ENCODE measurements at places on chromosomes 4 and X.

DNA sequence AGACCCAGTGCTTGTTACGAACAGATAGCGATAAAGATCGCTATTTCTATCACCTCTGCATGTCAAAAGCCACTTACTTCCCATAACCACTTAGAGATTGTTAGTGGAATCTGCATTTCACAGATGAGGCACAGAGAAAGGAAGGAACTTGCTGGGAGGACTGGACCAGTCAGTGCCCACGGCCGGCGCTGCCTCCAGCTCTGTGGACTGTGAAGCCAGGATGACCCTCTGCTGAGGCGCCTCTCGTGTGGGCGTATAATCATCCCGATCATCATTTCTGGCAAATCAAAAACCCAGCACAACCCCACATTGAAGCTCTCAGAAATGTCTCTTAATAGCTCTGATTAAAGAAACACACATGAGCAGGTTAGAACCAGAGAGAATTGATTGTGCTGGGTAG, 61.5 kb upstream of the ADRA2C start:
- DNase-seq: no peak

GRCh38 chr4:87032884-87033533, 98.2 kb downstream of the AFF1 start:
- DNase-seq: peak; percentile 8

DNA sequence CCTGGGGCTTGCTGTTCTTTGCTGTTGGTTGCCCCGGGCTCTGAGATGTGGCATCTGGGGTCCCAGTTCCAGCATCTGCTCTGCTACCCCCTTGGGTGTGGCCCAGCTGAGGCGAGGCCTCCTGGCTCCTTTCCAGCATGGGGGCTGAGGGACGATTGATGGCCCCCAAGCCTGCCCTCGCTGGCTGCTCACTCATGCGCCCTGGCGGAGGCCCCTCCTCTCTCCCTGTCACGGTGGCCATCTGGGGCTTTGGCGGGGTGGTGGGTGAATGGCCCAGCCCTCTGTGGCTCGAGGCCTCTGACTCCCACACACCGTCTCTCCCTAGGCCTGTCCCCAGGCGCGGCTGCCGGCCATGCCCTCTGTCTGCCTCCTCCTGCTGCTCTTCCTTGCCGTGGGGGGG, 1.8 kb downstream of the PLXNA3 start:
- no peak for DNase-seq

- peak; percentile 27 for DNase-seq
Measured at GRCh38 chr4:188113156-188113555, 3.8 kb upstream of the TRIML2 start.

DNA sequence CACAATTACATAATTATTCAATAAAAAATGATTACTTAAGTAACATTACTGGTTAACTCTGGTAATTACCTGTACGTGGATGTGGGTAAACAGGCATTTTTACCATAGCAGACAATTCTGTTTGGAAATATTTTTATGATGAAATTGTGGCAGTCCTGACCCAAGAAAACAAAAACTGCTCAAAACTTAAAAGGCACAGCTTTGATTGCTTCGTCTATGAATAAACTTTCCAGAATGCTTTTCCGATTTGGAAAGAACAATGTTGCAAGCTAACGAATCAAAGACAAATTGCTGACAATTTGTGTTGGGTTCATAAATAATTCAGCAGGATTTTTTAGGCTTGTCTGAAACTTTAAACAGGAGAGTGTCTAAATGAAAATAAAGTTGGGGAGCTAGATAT, 150.6 kb upstream of the GYPA start:
- DNase-seq: no peak

DNA sequence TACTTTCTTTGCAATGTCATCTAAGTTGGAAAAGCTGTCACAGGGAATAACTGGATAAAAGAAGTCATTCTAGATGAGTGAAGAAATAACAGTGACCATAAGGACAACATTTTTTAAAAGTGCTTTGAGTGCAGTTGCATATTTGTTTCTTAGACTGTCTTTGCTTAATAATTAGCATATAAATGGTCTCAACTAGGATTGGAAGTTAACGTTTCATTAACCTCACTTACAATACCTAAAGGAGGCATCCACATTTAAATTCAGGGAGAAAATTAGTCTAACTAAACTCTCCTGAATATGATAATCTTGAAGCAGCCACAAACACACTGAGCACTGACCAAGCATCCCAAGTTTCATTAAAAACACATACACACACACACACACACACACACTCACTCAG, 780.7 kb downstream of the PCDH18 start:
- DNase-seq: no peak

- no peak for DNase-seq
Measured at GRCh38 chr4:183589461-183590099, 69.4 kb downstream of the RWDD4 start.

DNA sequence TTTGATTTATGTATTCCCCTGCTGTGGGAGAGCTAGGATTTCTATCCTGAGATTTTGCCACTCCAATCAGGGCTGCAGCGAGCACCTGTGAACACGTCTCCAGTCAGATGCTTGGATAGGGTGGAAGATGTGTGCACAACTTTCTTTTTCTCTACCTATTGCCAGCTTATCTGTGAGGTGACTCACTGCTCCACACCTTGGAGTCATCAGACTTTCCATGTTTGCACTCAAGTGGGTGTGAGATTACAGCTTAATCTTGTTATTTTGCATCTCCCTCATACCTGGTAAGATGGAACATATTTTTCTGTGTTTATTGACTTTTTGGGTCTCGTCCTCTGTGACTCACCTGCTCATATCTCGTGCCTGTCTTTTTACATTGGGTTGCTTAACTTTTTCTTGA, 32.2 kb downstream of the PSAPL1 start:
- no peak for DNase-seq

- DNase-seq: no peak
Measured at GRCh38 chrX:146186540-146186939, 368.9 kb downstream of the SLITRK2 start.

GRCh38 chr4:185651137-185651677, 115.9 kb upstream of the PDLIM3 start:
- no peak for DNase-seq

DNA sequence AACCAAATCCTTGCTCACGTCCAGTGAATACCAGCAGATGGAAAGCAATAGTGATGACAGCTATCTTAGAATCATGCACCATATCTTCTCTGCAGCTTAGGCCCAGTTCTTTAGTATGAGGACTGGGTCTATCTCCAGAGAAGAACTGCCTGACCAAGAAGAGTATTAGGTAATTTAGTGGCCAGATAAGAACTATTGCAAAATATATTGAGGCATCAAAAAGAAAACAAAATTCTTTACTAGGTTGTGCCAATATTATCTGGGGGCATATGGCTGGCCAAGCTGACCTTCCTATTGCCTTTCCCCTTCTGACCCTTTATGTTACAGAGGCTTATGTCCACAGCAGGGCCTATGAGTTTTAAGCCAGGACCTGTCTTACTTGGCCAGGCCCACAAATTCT, 91.2 kb downstream of the RLIM start:
- no peak for DNase-seq

DNA sequence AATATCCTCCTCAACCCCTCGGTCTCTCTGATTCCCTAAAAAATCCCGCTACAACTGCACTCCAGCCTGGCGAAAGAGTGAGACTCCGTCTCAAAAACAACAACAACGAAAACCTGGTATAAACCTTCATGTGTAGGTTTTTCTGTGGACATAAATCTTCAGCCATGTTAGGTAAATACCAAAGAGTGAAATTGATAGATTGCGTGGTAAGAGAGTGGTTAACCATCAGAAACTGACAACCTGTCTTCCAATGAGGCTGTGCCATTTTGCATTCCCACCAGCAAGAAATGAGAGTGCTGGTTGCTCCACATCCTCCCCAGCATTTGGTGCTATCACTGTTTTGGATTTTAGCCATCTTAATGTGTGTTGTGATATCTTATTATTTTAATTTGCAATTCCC, 10.9 kb downstream of the TBC1D19 start:
- no peak for DNase-seq

GRCh38 chr4:153084224-153084979, 119.8 kb upstream of the TRIM2 start:
- no peak for DNase-seq

GRCh38 chr4:155252327-155252726, 43.9 kb downstream of the NPY2R start:
- DNase-seq: no peak

GRCh38 chr4:612052-612748, 13.2 kb upstream of the PDE6B start:
- DNase-seq: no peak

DNA sequence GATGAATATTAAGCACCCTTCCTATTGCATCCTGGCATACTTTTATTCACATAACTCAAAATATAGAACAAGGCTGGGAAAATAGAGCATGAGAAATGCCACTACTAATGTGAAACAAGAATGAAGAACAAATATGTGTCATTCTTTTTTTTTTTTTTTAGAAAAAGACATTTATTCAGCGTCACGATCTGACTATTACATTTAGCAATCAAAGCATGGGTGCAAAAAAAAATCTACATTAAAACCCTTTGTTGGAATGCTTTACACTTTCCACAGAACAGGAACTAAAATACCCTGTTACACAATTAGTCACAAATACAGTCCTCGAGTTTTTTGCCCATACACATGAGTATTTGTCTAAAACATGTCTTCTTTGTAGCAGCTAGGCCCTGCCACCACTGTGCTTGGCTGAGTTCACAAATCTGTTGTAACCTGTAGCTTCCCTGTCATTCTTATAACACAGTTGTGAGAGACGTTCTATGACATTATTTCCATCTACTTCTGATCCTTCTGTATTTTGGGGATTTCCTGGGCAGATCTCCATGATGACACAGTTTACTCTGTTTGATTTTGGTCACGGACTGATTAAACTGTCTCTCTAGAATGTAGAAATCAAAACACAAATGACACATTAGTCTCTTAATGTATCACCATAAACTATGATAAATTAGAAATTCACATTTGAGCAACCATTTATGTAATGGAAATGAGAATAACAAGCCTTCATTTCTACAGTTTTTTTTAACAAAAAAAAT, 9.4 kb upstream of the TET2 start:
- DNase-seq: no peak

DNA sequence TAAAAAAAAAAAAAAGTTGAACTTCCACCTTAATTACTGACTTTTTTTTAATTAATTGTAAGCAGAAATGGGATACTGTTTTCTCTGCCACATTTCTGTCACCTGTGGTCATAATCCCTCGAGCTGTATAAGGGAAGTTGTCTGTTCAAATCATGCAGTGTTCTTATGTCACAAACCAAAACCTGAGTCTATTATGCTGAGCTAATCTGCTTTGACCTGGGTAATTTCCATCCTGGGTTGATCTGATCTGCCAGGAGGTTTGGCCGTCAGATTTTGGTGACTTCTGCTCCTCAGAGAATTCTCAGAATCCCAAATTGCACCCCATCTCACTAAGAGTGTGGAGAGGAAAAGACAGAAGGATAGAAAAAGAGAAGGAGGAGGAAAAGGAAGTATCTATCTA, 683.1 kb downstream of the KCTD8 start:
- DNase-seq: no peak

DNA sequence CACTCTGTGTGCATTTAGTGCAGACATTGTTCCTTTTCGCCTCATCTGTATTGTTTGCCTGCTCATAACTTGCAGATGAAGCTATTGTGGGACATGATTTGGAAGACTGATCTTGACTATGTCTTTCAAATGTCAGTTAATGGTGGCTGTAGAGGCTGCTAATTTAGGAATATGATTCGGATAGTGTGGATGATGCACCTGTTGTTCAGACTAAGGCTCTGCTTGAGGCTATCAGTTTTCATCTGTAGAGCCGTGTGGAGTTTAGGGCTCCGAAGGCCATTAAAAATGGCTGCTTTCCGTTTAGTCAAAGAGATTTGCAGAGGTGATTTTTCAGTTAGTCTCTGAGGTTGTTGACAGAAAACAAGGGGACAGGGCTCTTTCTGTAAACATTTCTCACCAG, 102.0 kb downstream of the GBA3 start:
- DNase-seq: no peak

DNA sequence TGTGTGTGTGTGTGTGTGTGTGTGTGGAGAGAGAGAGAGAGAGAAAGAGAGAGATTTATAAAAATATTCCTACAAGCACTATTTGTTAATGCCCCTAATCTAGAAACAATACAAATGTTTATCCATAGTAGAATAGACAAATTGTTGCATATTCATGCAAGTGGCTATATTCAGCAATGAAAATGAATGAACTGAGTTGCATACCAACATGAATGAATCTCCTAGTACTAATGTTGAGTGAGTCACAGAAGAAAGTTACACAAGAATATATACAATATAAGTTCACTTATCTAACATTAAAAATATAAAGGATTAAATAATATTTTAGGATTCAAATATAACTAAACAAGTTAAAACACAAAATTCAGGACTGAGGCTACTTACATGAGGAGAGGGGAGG, 456.8 kb upstream of the AMOT start:
- no peak for DNase-seq

GRCh38 chrX:49165901-49166881, 3.6 kb downstream of the MAGIX start:
- DNase-seq: peak; percentile 57

DNA sequence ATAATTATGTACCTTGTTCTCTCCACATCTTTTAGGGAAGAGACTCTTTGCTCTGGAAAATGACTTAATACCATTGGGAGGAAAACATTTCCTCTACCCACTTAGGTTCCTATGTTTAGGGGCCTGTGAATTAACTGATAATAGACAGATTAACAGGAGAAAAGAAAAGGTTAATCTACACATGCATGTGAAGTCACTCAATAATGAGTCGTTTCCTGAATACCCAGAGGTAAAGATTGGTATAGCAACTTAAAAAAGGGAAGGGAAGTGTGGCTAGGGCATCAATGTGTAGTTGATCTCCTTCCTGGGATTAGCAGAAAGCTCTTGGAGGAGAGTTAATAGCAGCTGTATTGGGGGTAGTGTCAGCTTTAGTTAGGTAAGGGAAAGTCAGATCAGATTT, 419.5 kb upstream of the ATOH1 start:
- DNase-seq: no peak

DNA sequence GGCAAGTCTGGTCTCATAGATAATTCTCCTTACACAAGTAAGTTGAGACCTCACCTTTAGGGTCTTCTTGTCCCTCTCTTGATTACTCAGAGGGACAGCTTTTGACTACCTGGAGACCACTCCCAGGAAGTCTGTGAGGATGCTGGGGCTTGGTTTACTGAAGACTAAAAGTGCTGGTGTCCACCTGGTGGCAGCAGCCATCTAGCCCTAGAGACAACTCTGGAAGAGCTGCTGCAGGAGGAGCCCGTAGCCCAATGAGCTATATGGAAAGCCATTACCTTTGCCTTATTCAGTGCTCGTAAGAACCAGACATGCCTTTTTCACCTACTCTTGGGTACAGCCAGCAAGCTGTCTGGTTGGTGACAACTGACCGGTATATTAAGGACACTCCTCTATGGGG, 7.3 kb downstream of the FGFBP2 start:
- DNase-seq: no peak

- no peak for DNase-seq
Measured at GRCh38 chr4:105970371-105970770, 75.1 kb downstream of the NPNT start.

DNA sequence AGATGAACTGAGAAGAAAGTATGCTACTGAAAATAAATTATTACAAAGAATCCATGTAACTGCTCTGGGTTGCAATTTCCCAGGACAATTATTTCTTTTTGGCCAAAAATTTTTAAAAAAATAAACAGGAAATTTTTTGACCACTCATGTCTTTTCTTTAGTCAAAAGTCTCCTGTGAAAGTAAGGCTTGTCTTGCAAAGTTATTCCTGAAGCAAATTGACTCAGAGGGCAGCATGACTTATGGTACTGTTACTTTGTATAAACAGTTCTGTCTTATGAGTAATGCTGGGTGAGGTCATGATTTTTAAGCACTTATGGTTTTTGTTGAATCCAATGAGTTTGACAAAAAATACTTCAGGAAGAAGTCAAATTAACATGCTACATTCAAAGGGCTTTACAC, 292.8 kb upstream of the ARSJ start:
- DNase-seq: peak; percentile 69

- no peak for DNase-seq
Measured at GRCh38 chr4:24741910-24742309, 53.5 kb upstream of the SOD3 start.
